ENCODE measurements at places on chromosomes 6 and 20.

- DNase-seq, result no peak
Observed at GRCh38 chr6:51608383-51608782, 479.0 kb downstream of the PKHD1 start.

GRCh38 chr20:53760025-53760441 lies 166.4 kb upstream of the ZNF217 start:
- no peak for DNase-seq

DNA sequence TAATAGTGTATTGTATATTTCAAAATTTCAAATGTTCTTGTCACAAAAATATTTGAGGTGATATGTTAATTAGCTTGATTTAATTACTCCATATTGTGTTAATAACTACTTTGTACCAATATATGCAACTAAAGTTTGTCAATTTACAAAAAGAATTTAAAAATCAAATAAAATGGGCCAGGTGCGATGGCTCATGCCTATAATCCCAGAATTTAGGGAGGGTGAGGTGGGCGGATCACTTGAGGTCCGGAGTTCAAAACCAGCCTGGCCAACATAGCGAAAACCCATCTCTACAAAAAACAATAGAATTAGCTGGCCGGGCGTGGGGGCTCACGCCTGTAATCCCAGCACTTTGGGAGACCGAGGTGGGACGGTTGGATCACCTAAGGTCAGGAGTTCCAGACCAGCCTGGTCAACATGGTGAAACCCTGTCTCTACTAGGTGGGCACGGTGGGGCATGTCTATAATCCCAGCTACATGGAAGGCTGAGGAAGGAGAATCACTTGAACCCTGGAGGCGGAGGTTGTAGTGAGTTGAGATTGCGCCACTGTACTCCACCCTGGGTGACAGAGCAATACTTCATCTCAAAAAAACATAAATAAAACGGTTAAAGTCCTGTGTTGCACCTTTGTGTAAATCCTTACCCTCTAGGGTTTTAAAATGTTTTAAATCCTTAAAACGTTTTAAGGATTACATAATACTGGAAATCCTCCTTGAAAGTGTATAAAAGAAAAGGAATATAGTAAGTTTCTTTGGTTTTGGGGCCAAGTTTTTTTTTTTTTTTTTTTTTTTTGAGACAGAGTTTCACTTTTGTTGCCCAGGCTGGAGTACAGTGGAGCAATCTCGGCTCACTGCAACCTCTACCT lies 4.0 kb downstream of the HSPA1B start:
- DNase-seq, result no peak

- DNase-seq, result no peak
Observed at GRCh38 chr6:43125119-43125518, 46.0 kb upstream of the SRF start.

Data from activated CD4-positive, alpha-beta T cell treated with anti-CD3 and anti-CD28 coated beads, Interleukin-2, amount 50 U/mL, for 4 hours (primary cell).